Effector CD4-positive, alpha-beta T cell (primary cell): ENCODE measurements at places on chromosomes 5 and 9.

DNA sequence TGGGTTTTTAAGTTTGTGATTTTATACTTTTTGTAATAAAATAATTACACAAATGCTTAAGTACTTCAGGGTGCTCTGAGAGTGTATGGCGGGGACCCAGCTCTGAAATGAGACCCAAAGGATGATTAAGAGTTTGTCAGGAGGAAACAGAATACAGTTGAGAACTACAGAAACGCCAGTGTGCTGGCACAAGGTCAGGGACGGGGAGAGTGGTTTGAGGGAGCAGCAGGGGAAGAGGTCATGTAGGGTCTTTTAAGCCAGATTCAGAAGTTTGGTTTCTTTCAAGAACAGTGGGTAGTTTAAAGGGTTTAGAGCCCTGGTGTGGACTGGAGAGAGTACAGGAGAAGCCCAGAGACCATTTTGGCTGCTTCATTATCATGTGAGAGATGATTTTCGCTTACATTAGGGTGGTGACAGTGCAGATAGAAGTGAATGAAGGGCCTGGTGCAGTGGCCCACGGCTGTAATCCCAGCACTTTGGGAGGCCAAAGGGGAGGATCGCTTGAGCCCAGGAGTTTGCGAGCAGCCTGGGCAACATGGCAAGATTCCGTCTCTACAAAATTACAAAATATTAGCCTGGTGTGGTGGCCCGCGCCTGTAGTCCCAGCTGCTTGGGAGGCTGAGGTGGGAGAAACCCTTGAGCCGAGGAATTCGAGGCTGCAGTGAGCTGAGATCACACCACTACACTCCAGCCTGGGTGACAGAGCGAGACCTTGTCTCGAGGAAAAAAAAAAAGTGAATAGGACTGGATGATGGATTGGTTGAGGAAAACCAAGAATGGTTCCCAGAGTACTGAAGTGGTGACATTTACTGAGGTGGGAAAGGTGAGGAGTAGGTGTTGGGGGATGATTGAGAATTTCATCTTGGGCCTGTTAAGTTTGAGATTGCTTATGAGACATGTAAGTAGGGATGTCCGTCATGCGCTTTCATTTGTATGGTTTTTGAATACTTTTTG lies 1.4 kb upstream of the ETF1 start:
- DNase-seq = no peak

DNA sequence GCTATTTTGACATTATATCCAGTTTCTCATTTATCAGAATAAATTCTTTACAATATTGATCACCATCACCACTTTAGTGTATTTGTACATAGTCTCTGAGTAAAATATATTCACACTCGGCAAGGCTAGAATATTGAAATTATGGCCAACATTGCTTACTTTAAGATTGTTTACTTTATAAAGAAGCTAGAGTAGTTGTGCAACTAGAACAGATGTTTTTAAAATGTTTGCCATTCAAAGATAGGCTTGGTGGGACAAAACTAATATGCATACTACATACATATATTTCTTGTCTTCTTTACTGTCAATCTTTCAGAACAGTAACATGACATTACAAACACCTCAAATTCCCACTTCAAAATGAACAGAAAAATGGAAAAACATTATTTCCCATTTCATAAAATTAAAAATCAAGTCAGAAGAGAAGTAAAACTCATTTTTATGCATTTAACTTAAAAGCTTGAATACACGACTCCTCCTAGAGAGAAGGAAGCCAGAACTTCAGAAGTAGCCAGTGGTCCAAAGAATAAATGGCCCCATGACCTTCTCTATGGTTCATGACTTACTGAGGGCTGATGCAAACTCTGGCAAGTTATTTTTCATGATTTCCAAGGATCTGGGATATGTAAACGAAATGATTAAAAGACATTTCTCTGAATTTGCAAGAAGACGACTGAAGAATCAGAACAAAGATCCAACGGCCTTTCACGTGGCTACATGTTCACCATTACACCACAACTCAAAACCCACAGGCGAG lies 14.1 kb downstream of the MTX3 start:
- no peak for DNase-seq

- no peak for DNase-seq
These were observed 52.2 kb downstream of the LURAP1L start for GRCh38 chr9:12826924-12827565.

DNA sequence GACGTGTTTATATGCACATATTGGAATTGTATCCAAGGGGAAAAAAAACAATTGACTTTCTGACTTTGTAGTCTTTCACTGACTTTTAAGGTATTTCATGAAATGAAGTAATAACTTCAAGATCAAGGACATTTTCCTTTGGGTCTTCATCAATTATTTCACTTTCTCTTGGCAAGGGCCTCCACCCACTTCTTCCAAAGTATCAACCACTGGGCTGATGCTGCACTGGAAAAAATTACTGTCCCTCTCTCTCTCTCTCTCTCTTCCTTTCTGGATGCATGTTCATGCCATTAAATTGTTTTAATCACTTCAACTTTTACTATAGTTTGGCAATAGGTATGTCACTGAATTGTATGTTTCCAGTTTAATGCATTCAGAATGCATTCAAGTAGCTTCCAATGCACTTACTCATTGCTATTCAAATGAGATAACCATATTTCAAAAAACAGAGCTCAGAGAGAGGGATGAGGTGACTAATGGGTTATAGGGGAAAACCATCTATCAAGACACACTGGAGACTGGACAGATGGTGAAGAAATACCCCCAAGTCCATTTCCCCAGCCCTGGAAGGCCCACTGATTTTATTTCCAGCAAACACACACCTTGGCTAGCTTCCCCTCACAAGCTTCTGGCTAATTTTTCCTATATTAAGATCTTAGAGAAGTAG lies 585.3 kb downstream of the EBF1 start:
- no peak for DNase-seq

DNA sequence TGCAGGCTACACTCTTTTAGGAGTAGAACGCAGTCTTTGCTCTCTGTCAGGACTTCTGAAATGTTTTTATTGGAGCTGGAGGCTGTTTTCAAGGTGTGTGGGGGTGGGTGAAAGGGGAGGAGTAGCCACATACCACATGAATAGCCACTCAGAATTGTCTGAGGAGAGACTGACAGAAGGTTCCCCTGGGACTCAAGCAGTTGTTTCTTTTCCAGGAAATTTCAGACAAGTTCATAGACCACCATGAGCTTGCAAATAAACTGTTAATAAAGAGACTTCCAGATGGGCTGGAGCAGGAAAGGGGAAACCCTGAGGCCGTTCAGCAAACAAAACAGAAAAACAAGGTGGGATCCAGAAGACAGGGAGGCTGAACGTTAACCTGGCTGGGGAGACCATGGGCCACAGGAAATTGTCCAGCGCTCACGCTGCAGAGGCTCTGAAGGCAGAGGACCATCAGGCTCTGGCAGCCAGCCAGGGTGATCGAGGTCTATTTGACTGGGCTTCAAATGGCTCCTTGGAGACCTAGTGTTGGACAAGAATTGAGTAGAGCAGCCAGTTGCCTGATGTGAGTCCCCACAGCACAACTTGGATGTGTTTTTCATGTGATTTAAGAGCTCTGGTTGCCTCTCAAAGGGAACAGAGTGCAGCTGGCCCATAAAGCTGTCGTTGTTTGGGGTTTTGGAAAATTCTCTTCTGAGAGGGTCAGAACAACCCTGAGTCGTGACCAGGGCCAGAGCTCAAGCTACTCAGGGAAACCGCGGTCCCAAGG lies 159.2 kb upstream of the RAI14 start:
- no peak for DNase-seq
